Stimulated activated CD4-positive, alpha-beta T cell treated with anti-CD3 and anti-CD28 coated beads, TNF-alpha, amount 100 ng/mL, for 4 hours (primary cell): ENCODE measurements at places on chromosomes 2 and 18.

GRCh38 chr2:46181789-46182530 is 115.2 kb upstream of the EPAS1 start:
- no peak for DNase-seq

DNA sequence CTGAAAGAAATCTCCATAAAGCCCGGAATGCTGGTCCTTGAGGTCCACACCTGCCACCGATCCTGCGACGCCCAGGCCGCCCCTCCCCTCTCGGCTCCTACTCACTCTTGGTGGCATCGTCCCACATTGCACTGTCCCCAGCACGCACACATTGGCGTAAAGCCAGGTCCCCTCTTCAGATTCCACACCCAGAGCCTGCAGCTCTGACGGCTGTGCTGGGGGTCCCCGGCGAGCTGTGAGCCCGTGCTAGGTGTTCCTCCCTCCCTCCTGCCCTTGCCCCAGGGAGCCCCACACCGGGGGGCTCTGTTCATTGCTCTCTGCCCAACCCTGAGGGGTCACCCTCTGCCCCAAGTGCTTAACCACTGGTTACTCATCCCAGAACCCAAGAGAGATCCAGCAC is 8.5 kb downstream of the TPO start:
- no peak for DNase-seq

DNA sequence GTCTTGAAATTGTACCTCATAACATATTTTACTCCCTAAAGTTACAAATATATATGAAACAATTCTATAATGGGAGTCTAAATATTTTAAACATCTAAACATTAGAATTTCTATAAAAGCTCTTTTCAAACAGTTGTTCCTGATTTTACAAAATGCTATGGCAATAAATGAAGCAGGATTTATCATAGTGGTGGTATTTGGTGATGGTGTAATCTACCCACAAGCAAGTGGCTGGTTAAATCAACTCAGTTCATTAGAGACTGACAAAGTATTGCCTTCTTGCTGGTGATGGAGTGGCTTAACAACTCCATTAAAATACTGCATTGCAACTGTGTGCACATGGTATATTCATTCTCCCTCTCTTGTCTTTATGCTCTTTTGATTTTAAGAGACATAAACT is 138.9 kb downstream of the PMAIP1 start:
- DNase-seq, result no peak

DNA sequence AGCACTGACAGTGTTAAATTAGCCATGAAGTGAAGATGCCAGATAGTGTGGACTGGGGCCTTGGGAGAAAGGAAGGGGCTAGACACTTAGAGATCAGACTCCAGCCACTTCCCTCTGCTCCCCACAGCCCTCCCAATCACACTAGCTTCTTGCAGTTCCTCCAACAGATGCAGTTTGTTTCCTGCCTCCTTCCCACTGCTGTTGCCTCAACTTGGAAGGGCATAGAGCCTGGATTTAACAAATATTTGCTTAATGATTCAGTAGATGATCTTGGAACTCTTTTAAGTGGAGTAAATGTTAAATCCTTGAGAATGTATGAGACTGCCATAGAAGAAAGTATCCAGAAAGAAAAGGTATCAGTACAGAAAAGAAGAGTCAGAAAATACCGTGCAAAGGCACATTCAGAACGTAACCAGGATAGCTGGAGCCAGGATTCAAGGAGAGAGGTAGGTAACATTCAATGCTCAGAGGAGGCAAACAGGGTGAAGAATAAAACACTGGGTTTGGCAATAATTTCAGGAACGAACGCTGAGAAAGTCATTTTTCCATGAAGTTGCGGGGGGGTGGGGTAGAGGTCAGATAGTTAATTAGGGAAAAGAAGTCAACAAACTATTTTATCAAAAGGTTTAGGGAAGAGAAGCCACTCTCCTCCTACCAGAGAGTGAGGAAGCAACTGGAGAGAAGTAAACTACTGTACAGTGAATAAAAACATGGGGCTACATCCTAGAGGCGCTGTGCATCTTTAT is 1.3 kb upstream of the BZW1 start:
- no peak for DNase-seq
